ENCODE measurements at places on chromosomes 16 and 17. TPM values are rescaled to one million over a fixed set of nuclear protein-coding genes. Genes with fewer than 3 reads are reported as not detected.

The CSH2 gene
- total RNA-seq: not detected

The DLX3 gene
- not detected for total RNA-seq

The PYDC1 gene
- not detected for total RNA-seq

The BRIP1 gene
- total RNA-seq: 12.3 TPM

The SOCS1 gene
- 5.8 TPM for total RNA-seq

The AP2B1 gene
- total RNA-seq: 309 TPM

The PRAC2 gene
- not detected for total RNA-seq

The BORCS6 gene
- 3.7 TPM for total RNA-seq

The C16orf86 gene
- total RNA-seq: 0.66 TPM

The PFN1 gene
- total RNA-seq: 580 TPM

The KRTAP3-1 gene
- total RNA-seq: not detected

The OSGIN1 gene
- 15.6 TPM for total RNA-seq

The RETREG3 gene
- 71.2 TPM for total RNA-seq

The HBA1 gene
- total RNA-seq: not detected

The PRRT2 gene
- total RNA-seq: 0.78 TPM

The DNAJA3 gene
- total RNA-seq: 99.2 TPM

The CDC42EP4 gene
- 60.1 TPM for total RNA-seq

The CACNG3 gene
- total RNA-seq: not detected

The CD300H gene
- total RNA-seq: not detected

The SNN gene
- 31.3 TPM for total RNA-seq

The TVP23C gene
- 7.4 TPM for total RNA-seq

The TSPOAP1 gene
- total RNA-seq: not detected

The KCNJ18 gene
- not detected for total RNA-seq

The SPECC1 gene
- 42.3 TPM for total RNA-seq

The KRT36 gene
- total RNA-seq: not detected

The SLFN14 gene
- total RNA-seq: not detected

The NKD1 gene
- 0.20 TPM for total RNA-seq

The SAT2 gene
- 15.9 TPM for total RNA-seq

The TNP2 gene
- total RNA-seq: not detected

Measured in Calu3 (cell line).